ENCODE measurements at places on chromosomes 12 and 14. TPM values are rescaled to one million over a fixed set of nuclear protein-coding genes. Genes with fewer than 3 reads are reported as not detected.

Gene GNG2
- 105 TPM for total RNA-seq

Gene DEPDC4
- 1.3 TPM for total RNA-seq

Gene GPRC5A
- not detected for total RNA-seq

Gene WNT5B
- total RNA-seq: 0.89 TPM

Gene GZMB
- total RNA-seq: 4,487 TPM

Gene UNC79
- total RNA-seq: not detected

Gene NID2
- total RNA-seq: 0.09 TPM

Gene ZDHHC17
- total RNA-seq: 31.2 TPM

Gene PLXNC1
- total RNA-seq: 15.0 TPM

DNA sequence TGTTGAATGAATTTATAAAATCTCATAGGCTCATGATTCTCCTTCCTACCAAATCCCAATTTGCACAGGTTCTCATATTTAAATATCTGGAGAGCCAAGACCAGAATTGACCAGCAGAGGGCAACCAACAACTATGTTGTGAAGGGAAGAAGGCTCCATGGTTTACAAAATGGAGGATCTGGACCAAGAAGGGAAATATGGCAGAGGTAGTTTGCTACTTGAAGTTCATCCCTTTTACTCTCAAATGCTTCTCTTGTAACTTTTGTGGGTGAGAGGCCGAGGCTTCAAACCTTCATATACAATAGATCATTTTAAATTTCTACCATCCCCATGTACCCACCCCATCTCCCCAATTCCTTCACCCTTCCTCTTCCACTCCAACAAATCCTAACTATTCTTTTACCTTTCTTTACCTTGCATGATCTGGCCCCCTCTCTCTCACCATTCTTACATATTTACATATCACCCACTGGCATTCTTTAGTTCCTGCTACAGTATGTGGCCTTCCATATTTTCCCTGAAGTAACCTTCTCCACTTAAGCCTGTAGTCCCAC lies 3.8 kb upstream of the SMARCC2 start:
- peak; percentile 94 for DNase-seq

DNA sequence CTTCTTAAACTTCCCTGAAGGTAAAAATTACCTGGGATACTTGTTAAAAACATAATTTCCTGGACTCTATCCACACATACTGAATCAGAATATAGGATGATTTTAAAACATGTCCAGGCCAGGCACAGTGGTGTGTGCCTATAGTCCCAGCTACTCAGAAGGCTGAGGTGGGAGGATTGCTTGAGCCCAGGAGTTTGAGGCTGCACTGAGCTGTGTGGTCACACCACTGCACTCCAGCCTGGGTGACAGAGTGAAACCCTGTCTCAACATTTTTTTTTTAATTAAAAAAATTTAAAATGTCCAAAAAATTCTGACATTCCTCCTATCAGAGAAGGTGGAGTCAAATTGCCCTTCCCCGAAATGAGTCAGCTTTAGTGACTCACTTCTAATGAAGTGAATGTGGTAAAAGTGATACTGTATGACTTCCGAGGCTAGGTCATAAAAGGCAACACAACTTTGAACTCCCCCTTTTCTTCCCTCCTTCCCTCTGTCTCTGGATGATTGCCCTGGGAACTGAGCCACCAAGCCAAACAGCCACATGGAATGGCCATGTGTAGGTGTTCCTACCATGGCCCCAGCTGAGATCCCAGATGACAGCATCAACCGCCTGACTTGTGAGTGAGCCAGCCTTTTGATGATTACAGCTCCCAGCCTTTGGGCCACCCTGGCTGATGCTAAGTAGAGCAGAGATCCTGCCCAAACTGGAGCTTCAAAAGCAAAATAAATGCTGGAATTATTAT lies 36.3 kb downstream of the LIMA1 start:
- DNase-seq: peak; percentile 73

DNA sequence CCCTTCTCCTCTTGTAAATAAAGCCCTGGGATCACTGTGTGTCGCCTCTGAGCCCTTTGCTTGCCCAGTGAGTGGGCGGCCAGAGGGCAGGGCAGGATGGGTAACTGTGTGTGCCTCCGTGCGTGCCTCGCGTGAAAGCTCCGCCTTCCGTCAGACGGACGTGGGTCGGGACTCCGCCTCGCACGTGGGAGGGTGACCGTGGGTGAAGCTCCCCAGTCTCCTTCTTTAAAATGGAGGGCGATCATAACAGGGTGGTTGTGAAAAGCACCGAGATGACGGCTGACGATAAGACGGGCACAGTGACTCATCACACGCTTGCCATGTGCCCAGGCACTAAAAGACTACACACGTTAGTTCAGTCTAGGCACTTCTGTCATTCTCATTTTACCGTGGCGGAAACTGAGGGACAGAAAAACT lies 9.2 kb downstream of the PHB2 start:
- peak; percentile 94 for DNase-seq

DNA sequence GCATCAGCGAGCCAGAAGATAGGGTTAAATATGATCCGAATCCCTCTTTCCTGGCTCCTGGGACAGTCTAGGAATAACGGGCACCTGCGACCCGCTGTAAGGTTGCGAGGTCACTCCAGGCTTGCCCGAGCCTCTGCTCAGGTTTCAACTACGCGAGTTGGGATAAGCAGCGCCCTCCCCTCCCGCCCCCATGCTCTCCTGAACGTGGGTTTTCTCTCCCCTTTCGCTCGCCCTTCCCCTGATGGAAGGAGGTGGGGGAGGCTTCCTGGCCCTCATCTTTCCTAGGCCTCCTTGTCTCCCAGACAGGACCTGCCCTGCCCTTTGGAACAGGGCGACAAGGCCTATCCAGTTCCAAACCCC lies 753 bp upstream of the ATP5MC2 start:
- peak; percentile 73 for DNase-seq

DNA sequence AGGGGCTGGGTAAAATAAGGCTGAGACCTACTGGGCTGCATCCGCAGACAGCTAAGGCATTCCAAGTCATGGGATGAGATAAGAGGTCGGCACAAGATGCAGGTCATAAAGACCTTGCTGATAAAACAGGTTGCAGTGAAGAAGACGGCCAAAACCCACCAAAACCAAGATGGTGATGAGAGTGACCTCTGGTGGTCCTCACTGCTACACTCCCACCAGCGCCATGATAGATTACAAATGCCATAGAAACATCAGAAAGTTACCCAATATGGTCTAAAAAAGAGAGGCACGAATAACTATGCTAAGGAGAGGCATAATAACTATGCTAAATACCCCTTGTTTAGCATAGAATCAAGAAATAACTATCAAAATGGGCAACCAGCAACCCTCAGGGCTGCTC lies 46.2 kb upstream of the MAP3K9 start:
- no peak for DNase-seq

DNA sequence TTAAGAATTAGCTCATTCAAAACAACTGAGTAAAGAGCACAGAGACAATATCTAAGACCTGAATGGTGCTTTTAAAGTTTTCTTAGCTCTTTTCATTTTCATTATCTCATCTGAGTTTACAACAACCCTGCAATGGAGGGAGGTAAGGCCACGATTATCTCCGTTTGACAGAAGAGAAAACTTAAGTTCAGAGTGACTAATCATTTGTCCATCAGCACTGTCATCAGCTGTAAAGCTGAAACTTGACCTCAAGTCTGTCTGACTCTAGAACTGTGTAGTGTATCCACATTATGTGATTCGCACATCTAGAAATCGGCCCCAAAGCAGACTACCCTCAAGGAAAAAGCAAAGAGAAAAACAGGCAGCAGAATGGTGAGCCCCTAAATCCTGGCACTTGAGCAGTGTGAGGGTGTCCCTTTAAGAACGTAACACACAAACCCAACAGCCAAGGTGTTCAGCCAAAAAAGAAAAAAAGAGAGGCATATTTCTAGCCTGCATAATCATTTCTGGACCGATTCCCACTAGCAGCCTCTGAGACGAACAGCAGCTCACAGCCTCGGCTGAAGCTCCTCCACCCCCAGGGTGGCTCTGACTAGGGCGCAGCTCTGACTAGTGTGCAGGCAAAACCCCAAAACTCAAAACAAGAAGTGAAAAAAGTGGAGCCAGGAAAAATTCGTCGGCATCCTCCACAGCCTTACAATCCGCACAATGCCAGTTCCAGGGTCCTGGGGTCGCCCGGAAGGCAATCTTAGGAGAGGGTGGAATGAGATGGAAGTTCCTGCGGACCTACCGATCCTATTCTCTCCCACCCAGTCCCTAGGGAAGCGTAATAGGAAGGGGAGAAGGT lies 1.6 kb downstream of the STXBP6 start:
- DNase-seq: no peak

- DNase-seq: no peak
Observed at GRCh38 chr14:89251061-89251460, 166.0 kb downstream of the FOXN3 start.

DNA sequence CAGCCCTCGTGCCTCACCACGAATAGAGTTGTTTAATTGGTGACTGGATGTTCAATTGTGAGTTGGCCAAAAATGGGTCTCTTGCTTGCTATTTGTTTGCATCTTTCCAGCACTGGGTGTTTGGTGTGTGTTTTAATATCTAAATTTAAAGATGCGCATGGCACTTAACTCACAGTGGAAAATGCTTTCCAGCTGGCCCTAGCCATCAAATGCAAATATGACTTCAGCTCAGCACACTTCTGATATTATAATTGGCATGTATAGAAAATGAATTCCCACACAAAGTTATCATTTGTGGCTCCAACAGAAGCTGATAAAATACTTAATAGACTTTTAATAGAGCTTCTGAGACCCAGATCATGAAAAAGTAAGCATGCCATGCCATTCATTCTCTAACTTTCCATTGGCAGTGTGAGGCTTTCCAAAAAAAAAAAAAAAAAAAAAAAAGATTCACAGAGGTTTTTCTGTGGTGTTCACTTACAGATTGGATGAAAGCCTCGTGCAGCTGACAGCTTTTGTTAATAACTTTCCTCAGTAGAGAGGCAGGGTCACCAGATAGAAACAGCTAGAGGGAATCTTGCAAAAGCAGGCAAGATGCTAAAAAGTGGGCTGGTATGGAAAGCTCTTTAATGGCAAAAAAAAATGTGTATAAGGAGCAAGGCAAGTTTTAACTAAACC lies 425.2 kb downstream of the GALC start:
- no peak for DNase-seq

GRCh38 chr12:110758922-110759321 lies 16.2 kb upstream of the PPP1CC start:
- DNase-seq: no peak

- no peak for DNase-seq
Observed at GRCh38 chr14:74474376-74474775, 18.7 kb downstream of the NPC2 start.

GRCh38 chr12:9735601-9736000 lies 2.7 kb upstream of the CLECL1 start:
- no peak for DNase-seq

DNA sequence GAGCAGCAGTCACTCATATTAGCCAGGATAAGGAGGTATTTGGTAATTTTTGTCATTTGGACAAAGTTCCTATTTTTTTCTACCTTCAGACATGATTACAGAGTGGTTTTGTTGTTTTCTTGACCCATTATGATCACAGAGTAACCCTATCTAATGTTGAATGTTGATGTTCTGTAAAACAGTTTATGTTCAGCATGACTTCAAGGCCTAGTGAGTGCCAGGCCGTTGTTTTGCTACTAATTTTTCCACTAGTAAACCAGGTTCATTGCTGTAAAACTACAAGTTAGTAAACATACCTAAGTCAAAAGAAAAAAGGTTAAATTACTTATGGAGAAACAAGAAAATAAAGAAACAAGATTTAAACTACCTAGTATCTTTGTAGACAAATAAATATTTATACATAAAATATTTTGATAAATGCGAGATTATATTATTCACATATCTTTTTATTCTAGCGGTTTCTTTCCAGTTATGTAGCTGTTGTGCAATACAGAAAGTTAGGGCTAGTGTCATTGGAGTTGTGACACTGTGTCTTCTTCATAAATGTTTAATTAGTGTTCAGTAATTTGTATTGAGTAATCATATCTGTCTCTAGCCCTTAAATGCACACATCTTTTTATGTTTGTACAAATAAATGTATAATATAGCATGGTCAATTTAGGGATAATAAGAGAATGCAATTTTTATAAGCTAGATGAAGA lies 16.5 kb downstream of the ETNK1 start:
- no peak for DNase-seq

GRCh38 chr14:60183741-60184140 lies 18.5 kb upstream of the DHRS7 start:
- DNase-seq: no peak

DNA sequence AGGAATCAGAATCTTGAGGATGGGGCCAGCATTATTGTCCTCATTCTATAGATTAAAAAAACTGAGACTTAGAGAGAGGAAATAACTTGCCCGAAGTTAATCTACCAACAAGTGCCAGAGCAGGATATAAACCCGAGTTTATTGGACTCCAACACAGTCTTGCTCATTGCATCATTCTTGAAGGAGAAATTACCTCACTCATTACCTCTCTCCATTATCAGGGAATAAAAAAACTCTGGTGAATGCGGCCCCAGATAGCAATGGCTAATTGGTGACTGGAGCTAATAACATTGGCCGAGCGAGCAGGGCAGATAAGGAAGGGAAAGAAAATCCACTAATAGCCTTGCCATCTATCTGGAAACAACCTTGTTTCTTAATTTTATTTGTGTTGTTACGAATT lies 24.7 kb upstream of the TMED10 start:
- no peak for DNase-seq

DNA sequence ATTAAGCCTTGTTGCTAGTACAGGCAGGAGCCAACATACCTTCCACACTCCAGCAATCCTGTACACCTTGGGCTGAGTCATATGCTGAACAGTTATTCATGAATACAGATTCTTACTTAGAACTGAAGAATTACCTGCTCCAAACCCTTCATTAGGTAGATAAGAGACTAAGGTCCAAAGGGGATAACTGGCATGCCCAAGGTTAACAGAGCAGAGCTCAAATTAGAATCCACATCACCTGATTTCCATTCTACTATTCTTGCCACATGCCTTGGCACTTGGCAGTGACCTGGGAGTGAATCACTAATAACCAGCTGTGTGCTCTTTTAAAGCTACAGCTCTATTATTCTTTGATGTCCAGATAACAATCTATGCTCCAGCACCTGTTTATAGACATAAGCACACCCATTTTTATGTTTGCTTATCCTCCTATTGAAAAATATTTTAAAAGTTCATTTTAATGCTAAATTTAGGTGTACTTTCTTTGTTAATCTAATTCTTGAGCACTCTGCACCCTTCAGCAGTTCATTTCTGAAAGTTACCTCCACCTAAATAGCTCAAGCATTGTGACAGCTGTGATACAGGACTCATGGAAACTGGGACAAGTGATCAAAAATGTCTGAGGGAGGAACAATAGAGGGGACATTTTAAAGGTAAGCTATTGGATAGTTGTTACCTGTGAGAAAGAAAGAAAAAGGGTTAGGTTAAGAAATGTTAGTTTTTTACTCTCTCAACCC lies 19.4 kb downstream of the LPCAT3 start:
- DNase-seq: no peak

Measured in activated CD4-positive, alpha-beta T cell treated with anti-CD3 and anti-CD28 coated beads, Interleukin-2, amount 10 ng/mL, durations not matched to agents 24 days and 14 days (primary cell).